AG04449 (cell line): ENCODE measurements at places on chromosomes 11 and 22.

DNA sequence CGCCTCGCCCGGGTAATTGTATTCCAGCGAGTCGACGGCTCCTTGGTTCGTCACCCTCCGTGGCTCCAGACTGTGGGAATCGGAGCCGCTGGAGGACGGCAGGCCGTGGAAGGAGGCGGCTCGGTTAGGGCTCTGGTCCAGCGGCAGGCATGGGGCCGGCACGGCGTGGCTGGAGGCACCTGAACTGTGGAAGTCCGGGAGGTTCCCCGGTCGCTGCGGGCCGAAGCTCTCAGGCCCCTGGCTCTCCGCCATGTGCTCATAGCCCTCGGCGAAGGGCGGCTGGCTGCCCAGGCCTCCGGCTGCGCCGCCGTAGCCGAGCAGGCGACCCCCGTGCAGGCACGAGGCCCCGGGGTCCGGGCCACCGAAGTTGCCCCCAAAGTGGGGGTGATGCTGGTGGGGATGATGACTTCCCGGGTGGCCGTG lies 1.7 kb downstream of the MN1 start:
- DNase-seq = no peak

DNA sequence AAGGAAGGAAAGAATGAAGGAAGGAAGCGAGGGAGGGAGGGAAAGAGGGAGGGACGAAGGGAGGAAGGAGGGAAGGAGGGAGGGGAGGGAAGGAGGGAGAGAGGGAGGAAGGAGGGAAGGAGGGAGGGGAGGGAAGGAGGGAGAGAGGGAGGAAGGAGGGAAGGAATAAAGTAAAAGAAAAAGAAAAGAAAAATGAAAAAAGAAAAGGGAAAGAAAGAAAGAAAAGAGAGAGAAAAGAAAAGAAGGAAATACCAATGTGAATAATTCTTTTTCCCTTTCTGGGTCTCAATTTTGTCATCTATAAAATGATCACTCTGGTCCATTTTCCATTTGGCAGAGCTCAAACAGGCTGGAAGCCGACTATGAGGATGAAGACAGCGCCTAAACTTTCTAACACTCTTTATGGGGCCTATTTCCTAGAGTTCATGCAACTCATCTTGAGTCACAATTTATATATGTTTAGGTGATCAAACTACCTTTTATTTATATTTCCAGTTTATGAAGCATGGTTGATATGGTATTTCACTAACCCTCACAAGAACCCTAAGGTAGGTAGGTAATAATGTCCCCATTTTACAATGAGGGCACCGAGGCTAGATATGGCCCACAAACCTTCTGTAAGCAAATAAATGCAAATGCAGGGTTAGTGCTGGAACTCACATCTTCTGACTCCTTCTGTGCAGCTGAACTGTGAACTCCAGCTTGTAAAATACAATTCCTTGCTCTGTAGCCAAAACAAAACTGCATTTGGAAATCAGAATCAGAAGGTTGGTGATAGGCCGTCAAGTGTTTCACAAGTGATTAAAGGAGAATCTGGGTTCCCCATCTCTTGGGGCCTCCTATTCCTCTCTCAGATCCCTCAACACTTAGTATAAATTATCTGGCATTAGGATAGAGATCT lies 434.3 kb downstream of the ETS1 start:
- DNase-seq = no peak

DNA sequence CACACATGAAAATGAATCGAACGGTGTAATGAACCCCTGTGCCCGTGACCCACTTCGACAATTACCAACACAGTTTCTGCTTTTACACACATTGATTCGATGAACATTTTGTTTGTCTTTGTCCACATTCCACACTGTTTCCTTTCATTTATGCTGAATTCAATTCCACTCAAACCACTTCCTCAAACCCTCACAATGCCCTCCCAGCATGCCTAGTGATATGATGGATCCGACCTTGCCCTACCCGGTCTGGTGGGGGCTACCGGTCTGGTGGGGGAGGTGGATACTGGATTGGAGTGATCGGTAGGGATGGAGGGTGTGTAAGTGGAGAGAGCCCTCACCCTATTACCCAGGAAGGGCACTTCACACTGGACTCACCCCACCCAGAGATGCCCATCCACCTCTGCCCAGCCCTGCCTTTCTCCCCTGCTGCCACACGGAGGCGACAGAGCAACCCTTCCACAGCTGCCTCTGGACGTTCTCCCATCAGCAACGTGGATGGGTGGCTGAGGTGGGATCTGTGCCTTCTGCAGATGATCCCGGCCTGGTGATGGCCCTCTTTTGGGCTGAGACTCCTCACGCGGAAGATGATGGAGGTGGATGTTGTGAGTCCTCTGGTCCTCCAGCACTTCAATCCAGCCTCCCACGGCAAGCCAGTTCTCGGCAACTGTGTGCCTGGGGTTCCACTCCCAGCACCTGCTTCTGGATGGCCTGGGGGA lies 33.0 kb upstream of the P2RY2 start:
- no peak for DNase-seq

- DNase-seq = no peak
Observed at GRCh38 chr22:38871360-38872171, 450 bp downstream of the CBX6 start.

GRCh38 chr11:34344410-34344767 lies 13.4 kb downstream of the ABTB2 start:
- DNase-seq = no peak

DNA sequence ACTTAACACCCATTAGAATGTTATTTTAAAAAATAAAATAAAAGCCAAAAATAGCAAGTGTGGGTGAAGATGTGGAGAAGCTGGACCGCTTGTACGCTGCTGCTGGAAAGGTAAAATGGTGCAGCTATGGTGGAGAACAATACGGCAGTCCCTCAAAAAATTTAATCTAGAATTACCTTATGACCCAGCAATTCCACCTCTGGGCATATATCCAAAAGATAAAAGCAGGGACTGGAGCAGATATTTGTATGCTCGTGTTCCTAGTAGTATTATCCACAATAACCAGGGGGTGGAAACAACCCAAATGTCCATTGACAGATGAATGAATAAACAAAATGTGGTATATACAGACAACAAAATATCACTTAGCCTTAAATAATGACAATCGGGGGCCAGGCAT lies 6.1 kb upstream of the APOA5 start:
- no peak for DNase-seq

DNA sequence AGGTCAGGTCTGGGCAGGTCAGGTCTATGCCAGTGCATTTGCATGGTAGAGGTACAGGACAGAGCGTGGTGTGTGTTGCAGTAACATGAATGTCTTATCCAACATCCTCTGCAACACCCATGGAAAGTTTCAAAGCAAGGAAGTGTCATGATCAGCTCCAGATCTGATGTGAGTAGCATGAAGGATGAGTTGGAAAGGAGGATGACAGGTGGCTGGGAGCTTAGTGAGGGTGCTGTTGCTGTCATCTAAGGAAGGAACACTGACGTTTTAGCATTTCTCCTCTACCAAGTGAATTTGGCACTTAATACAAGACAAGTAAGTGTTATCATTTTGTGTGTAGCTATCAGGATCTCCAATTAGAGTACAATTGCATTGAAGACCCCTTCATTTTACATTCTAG lies 65.1 kb downstream of the GRK3 start:
- DNase-seq = no peak

DNA sequence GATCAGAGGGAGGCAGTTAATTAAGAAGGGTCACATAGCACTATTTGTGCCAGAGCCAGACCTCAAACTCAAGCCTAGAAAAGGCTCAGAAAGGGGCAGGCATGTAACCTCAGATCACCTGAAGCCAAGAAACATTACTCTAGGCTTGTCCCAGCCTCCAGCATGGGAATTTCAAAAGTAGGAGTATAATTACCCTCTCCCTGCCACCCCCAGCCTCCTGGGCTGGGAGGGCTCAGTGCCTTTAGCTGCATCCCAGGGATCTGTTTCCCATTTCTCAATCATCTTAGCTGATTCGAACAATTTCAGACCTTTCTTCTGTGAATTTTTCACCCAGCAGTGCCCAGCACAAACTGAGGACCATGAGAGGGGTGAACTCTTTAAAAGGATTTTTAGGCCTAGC lies 33.1 kb upstream of the LRRC10B start:
- no peak for DNase-seq

DNA sequence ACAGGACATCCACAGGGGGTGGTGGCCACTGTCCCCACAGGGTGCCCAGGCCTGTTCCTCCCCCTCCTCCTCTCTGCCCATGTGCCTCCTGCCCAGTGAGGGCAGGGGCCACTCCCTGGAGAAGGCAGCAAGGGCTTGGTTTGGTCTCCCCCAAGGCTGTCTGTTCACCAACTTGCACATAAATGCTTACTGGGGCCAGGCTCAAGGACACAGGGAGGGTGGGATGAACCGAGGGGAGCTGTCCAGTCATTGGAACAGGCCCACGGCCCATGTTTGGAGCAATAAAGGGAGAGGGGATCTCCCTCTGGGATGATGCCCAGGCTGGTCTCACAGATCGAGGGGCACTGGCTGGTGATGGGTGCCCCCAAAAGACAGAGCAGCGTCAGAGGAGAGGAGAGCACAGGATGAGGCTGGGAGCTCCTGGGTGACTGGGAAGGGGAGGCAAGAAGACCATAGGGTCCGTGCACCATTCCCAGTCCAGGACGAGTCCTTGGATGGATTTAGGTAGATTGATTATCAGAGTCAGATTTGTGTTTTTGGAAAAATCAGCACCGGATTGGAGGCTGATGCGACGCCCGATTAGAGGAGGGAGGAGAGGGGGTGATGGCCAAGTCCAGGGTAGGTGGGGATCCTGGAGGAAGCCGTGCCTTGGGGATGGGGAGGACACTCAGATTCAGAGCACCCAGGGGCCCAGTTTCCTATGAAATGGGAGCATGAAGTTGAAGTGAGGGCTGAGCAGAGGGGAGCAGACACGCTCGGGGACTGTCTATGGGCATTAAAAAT lies 1.1 kb downstream of the IGLL5 start:
- no peak for DNase-seq

- DNase-seq = no peak
Observed at GRCh38 chr11:110453684-110454354, 24.1 kb downstream of the FDX1 start.

- no peak for DNase-seq
Observed at GRCh38 chr22:16789860-16790493, 35.2 kb downstream of the XKR3 start.

- DNase-seq = no peak
Observed at GRCh38 chr11:18706330-18707243, 8.0 kb downstream of the TMEM86A start.

- DNase-seq = no peak
Observed at GRCh38 chr11:103806130-103806895, 230.1 kb upstream of the DDI1 start.

GRCh38 chr11:107183953-107184352 lies 165.7 kb upstream of the GUCY1A2 start:
- no peak for DNase-seq

DNA sequence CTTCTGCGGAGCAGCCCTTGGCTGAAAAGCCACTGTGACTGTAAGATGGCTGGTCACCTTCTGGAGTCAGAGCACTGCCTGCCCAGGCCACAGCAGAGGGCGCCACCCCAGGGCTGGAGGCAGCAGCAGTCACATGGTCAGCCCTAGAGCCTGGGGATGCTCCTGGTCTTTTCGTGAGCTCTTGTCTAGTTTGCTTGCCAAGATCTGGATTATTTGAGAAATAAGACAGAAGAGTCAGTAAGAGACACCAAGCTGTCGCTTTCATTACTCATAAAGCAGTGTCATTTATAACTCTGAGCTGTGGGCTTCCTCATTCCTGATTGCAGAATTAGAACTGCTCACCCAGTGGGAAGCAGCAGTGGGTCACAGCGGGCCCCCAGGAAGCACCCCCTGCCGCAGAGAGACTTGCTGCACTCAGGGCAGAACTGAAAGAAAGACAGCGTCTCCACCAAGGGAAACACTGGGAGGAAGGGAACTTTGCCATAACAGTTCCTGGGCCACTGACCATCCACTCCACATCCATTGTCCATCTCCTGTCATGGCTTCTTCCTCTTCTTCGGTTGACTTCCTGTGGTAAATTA lies 56.7 kb downstream of the PPP6R2 start:
- no peak for DNase-seq

DNA sequence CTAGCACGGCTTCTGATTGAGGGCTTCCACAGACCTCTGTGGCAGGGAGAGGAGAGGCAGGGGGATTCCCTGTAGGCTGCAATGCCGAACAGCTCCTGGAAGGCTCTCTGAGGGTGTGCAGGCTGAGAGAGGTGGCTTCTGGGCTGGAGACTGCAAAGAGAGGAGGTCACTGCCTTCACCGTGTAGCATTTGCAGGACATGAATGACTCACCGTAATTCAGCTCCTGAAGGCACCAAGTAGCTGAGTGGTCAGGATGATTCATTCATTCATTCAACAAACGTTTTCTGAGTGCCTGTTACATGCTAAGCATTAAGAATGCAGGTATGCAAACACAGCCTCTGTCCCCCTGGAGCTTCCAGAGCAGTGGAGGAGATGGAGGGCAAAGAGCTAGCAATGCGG lies 18.0 kb upstream of the EIF3D start:
- DNase-seq = no peak

GRCh38 chr22:36377022-36377631 lies 10.6 kb downstream of the MYH9 start:
- no peak for DNase-seq

- DNase-seq = no peak
Observed at GRCh38 chr22:20025401-20026203, 4.7 kb downstream of the TANGO2 start.

- DNase-seq = no peak
Observed at GRCh38 chr11:81725701-81726100, 1008.0 kb downstream of the FAM181B start.

DNA sequence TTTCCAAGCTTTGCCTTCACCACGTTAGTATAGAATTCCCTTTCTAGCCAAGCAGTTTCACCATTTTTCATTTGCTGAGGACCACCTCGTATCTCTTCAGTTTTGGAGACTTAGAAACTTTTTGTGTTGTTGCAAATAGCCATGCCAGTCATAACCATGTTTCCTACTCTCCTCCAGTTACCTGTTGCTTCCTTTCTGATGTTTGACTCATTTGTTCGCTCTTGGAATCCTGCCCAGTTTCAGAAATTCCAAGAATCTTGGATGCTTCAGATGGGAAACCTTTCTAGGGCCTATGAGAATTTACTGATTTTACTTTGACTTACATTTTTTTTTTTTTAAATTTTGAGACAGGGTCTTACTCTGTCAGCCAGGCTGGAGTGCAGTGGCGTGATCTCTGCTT lies 65.4 kb downstream of the PPP6R3 start:
- no peak for DNase-seq

DNA sequence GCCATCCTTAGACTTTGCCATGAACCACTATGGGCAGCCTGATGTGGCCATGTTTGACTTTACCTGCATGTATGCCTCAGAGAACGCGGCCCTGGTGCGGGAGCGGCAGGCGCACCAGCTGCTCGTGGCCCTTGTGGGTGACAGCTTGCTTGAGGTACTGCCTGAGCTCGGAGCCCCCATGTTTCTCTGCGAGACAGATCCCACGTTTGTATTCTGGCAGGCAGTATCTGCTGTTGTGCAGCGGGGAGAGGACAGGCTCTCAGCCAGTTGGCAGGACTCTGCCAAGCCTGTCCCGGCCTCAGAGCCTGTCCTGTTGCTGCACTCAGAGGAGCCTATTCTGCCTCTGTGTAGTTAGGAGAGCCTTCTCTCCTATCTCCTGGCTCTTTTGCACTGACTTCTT lies 109.9 kb downstream of the MICAL2 start:
- DNase-seq = no peak
